ENCODE measurements at places on chromosomes 3 and 15.

DNA sequence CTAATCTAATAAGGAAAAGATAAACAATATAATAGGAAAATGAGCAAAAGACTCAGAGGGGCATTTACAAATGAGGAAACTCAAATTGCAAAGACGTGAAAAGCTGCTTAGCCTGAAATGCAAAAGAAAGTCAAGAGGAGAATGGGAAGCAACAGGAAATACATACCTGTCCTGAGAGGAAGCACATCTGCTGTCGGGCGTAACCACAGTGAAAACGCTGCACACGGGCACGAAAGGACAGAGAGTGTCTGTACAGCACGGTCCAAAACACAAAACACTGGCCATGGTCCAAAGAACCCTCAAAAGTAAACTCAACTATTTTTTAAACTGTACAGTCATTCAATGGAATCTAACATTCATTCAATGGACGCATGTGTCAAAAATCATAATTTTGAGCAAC lies 100.6 kb downstream of the CHSY1 start:
- DNase-seq: no peak

- peak; percentile 34 for DNase-seq
Observed at GRCh38 chr3:176872771-176873209, 324.5 kb downstream of the TBL1XR1 start.

DNA sequence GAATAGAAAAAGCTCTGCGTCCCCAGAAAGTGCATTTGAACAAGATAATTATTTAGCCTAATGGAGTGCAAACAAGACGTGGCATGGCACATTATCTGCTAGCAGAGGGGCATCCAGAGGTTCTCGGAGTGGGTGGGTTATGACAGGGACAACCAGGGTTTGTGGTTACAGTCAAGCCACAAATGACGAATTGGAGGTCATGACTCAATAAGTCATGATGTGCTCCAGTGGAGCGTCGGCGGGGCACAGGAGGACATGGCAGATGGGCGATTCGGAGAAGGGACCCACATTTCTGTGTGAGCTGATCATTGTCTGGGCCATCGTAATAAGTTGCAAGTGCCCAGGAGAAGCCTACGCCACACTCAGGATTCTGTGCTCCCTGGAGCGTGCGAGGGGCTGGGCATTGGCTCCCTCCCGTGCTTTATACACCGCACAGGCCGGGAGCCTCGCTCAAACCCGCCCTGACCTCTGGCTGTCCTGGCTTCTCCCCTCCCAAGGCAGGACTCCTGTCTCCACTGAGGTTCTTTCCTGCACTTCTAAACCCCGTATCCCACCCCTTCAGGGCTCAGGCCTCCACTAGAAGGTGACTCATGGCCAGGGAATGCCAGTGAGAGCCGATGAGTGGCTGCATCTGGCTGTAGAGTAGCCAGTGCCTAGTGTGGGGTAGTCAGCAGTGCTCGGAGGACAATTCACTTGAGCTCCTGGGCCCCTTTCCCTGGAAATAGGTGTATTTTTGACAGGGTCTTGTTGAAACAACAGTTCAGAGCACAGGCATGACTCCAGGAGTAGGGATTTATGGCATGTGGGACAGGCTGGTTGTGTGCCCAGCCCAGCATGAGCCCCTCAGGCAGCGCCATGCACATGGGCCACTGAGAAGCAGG lies 67.4 kb downstream of the GRIP2 start:
- peak; percentile 79 for DNase-seq

- DNase-seq: peak; percentile 95
Observed at GRCh38 chr3:9749645-9750555, at the start of gene OGG1. Gene OGG1 (plus strand): TSS chr3:9749952. CDS start chr3:9750287, 335 bp downstream.

All from RWPE1 (cell line).